NCI-H774 (cell line): ENCODE measurements at places on chromosomes 12 and 14.

DNA sequence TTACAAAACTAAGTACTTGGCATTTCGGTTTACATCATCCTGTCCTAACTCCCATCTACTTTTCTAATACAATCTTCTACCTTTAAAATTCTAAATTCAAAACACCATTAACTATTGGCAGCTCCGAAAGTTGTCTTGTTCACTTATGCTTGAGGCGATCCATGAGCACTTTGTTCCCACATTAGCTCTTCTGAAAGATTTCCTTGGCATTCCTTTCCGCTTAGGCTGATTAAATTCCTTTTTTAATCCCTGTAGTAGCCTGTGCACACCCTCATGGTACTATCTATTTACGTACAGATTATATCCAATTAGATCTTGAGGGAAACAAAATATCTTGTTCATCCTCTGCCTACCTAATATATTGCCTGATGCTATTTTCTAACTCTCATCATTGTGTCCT is 480.7 kb downstream of the PRKD1 start:
- no peak for DNase-seq

- no peak for DNase-seq
These were observed 91.8 kb upstream of the RIN3 start for GRCh38 chr14:92421751-92422150.

DNA sequence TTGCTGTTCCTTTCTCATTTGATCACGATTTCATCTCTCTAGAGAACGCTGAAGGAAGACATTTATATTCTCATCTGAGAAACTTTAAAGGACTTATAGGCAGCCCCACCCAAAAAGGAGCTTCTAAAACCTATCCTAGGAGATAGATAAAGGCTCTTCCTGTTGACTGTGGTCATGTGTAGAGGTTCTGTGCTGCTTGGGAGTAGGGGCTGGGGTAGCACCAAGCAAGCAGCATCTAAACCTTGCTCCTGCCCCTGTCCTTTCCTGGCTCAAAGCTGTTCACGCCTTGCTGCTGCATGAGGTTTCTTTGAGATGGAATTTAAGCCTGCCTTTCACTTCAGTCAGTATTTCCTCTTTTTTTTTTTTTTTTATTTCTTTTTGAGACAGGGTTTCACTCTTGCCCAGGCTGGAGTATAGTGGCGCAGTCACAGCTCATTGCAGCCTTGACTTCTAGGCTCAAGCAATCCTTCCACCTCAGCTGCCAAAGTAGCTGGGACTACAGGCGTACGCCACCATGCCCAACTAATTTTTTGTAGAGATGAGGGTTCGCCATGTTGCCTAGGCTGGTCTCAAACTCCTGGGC is 41.4 kb downstream of the RAB35 start:
- DNase-seq: no peak

- DNase-seq: no peak
These were observed 216.4 kb downstream of the KLHL28 start for GRCh38 chr14:44745371-44745770.

DNA sequence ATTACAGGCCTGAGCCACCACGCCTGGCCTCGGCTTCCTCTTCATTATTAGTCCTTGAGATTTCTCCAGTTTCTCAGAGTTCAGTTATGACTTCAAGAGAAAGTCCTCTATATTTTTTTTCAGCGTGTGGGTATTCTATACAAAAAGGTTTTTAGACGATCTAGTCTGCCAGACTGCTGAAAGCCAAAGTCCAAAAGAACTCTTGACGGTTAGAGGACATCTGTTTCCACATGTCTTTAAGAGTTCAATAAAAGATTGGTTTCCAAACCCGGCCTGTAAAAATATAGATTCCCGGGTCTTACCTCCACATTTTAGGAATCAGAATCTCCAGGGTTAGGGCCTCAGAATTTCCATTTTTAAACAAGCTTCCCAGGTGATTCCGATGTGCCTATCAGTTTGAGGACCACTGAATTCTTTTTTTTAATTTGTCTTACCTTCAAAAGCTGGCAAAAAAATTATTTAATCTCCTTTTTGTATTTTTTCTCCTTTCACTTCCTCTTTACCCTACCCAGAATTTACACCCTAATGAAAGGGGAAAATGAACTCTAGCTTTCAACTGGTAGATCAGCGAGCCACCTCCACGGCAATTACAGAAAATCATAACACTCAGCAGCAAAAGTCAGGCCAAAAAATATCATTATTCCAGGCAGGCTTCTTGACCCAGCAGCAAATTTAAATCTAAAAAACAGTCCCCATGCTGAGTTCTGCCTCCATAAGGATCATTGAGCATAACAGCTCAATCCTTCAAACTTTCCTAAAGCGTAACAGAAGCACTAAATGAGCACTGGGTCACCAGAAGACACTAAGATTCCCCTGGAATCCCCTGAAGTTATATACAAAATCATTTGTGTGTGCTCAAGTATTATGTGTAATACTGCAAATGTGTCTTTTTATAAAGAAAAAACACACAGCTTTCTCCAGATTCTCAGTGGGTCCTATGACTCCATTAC is 8.7 kb downstream of the NT5DC3 start:
- no peak for DNase-seq

DNA sequence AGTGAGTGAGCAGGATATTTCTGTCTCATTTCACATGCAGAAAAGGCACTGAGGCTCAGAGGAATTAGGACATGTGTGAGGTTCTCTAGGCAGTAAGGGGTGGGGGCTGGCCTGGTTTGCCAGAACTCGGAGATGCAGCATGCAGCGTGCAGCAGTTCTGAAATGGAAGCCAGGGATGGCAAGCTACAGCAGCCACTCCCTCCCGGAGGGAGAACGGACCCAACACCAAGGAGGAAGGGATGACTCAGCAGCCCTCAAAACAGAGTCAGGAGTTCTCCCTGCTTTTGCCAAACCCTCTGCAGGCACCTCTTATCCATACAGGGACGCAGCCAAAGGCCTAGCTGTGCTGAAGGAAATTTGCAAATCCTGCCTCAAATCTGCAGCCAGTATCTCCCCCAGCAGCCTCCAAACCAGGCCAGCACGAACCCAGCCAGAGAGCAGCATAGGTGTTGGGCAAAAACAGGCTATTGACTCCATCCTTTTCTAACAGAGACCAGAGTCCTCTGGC is 10.3 kb upstream of the SERPINA3 start:
- DNase-seq: no peak

DNA sequence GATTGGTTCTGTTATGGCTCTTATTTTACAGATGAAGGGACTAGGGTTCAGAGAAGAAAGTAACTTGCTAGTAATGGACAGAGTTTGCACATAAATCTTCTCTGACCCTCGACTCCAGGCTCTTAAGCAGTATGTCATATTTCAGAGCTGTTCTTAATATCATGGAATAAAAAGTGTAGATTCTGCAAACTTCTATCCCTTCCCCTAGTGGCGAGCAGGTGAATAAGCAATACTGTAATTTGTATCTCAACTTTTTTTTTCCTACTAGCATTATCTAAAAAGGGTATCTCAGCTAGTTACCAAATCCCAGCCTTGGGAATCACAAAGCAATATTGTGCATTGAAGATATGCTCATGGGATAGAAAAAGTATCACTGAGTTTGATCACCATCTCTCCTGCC is 83.2 kb downstream of the ANO4 start:
- DNase-seq: no peak
